Heart left ventricle (tissue), 16 donors: ENCODE measurements at places on chromosomes 5 and 9.

- peak; percentile 22 for DNase-seq
Observed at GRCh38 chr9:101465326-101465915, 29.8 kb upstream of the ALDOB start.

GRCh38 chr5:145204743-145205142 lies 630.4 kb downstream of the PRELID2 start:
- no peak for DNase-seq

- no peak for DNase-seq
Observed at GRCh38 chr5:176748073-176748966, 62.0 kb upstream of the UNC5A start.

DNA sequence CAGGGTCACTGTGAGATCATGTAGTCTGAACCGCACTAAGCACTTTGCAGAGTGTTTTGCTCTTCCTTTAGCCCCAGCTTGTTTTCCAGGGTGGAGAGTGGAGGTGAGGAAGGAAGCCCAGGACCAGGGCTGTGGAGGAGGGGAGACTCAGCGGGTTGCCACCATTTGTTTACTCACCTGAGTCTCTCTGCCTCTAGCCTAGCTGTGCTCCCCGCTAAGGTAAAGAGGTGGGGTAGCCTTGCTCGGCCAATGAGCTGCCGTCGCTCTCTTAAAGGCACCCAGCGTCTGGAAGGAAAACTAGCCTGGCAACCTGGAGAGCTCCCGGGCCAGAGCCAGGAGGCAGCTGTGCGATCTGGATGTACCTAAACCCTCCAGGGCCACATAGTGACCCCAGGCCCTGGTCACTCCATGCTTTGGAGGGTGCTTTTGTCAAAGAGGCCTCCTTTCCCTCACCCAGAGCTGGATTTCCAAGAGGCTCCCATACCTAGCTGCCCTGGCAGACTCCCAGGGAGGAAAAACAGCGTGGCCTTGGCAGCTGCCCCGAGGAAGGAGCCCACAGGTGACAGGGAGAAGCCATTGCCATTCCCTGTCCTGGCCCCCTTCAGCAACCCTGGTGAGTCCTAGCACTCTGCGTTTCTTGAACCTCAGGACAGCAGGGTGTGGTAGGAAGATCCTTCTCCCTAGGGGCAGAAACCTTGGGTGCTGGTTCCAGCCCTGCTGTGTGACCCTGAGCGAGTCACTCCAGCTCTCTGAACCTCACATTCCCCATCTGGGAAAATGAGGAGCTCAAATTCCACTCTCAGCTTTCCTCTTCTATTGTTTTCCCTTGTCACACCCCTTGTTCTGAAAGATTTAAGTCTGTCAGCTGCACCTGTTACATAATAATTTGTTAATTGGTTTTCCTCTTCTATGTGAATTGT lies 42.4 kb upstream of the LARP1 start:
- DNase-seq: no peak

DNA sequence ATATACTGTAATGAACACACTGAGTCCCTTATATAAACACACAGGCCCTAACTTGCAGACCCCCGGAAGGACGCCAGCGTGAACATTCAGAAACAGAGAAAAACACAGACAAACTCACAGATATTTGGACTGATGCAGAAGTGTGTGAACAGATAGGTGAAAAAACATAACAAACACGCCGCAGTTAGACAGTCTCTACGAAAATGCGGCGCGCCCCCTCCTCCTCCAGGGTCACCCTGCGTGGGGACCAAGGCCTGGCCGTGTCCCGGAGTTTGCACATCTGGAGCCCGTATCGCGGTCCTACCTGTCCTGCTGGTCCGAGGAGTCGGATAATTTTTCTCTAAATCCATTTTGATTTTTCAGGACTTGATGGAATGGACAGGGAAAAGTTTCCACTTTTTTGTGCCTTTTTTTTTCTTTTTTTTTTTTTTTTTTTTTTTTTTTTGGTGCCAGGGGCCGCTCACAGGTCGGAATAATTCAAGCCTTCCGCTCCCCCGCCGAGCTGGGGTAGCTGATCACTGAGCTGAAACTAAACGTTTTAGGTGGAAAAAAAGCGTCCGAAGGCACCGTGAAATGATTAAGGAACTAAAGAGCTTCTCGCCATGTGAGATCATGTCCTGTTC lies at the start of gene PAX5:
TSS of gene PAX5 (minus strand) at position 587 of the 623 bp plus-strand sequence. CDS start at position 350, 237 bp downstream.
- no peak for DNase-seq

GRCh38 chr9:133058071-133058470 lies 3.7 kb upstream of the CEL start:
- DNase-seq: no peak

GRCh38 chr9:76441551-76442322 lies 17.2 kb upstream of the GCNT1 start:
- DNase-seq: no peak

DNA sequence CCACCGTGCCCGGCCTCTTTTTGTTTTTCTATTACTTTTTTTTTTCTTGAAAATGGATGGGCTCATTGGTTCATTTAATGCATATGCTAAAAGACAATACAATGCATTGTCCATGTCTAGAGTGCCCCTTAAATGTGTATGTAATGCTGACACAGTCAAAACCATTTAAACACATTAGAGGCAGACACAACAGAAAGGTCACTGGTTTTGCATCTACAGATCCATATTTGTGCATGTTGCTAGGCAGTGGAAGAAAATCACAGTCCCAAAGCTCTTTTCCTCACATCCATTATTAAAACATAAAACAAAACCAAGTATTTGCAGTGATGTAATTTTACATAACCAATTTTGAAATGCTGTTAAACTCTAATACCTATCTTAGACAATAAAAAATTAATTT lies 389.0 kb downstream of the TAF11L14 start:
- DNase-seq: no peak

DNA sequence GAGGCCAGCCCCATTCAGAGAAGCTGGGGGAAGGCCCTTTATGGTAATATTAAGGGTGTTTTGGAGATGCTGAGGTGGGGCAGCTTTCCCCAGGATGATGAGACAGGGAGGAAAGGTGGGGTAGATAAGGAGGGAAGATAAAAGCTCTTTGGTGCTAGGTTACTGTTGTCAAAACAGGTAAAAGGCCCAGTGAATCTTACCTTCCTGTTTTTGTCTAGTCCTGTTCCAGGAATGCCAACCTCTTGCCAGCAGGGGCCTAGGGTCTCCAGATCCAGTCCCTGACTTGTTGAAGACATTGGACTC lies 797 bp upstream of the CCL27 start:
- DNase-seq: no peak

DNA sequence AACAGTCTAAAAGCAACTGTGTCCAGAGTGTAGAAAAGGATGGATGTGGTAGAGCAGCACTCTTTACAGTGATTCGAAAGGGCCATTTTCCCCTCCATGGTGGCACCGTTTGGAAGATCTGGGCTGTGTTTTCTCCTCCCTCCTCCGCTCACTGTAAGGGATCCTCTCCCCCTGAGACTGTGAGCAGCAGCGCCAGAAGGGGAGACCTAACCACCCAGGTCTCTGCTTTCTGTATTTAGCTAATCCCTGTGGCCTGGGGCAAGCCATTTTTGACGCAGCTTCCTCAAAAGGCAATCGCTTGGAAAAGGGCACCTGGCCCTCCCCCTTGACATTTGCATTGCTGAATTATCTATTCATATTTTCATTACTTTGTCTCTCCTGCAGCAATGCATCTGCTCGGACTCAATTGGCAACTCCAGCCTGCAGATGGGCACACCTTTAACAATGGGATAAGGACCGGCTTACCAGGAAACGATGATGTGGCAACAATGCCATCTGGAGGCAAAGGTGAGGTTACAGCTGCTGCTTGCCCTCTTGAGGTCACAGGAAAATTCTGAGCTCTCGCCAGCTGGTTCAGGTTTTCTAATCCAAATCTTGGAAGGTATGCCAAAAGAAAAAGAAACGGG lies 244.3 kb upstream of the WWC1 start:
- DNase-seq: no peak

GRCh38 chr9:133119103-133119845 lies 1.8 kb downstream of the RALGDS start:
- DNase-seq: peak; percentile 62
